Calu3 (cell line): ENCODE measurements at places on chromosomes 6 and 20. TPM values are rescaled to one million over a fixed set of nuclear protein-coding genes. Genes with fewer than 3 reads are reported as not detected.

GRCh38 chr6:135106611-135107010 is 52.0 kb upstream of the HBS1L start:
- H3K27me3 ChIP-seq: peaks cover 9% of the 10 kb centered on the region
- no peaks in the 10 kb centered on the region for H3K36me3 ChIP-seq
- H3K27ac ChIP-seq: no peak overlapping the region
- DNase-seq: no peak
- no peak overlapping the region for H3K4me3 ChIP-seq

DNA sequence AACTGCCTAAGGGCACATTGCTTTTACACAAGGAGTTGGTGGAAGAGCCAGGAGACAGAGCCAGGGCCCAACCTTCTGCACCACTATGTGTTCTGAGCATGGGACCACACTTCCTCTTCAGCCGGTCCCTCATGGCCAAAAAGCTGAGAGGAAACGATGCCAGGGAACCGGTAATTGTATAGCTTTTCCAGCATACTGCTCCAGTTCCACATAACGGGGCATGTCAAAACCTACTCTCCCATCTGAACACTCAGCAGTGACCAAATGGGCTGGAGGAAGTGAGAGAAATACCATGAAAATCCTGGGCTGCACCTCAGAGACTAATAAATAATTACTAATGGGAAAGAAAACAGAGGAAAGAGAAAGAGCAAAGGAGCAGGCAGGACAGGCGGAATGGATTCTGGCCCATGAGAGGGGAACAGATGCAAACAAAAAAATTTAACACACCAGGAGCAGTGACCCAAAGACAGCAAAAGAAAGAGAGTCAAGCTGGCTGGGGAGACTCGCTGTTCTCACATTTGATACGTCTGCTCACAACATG is 52.0 kb upstream of the BMP2 start:
- H3K27me3 ChIP-seq: no peaks in the 10 kb centered on the region
- no peaks in the 10 kb centered on the region for H3K36me3 ChIP-seq
- no peak for DNase-seq
- H3K27ac ChIP-seq: no peak overlapping the region
- H3K4me3 ChIP-seq: no peak overlapping the region

GRCh38 chr6:158256746-158257424 is 55.4 kb upstream of the TULP4 start:
- no peaks in the 10 kb centered on the region for H3K4me1 ChIP-seq
- no peaks in the 10 kb centered on the region for H3K27me3 ChIP-seq
- no peaks in the 10 kb centered on the region for H3K36me3 ChIP-seq

DNA sequence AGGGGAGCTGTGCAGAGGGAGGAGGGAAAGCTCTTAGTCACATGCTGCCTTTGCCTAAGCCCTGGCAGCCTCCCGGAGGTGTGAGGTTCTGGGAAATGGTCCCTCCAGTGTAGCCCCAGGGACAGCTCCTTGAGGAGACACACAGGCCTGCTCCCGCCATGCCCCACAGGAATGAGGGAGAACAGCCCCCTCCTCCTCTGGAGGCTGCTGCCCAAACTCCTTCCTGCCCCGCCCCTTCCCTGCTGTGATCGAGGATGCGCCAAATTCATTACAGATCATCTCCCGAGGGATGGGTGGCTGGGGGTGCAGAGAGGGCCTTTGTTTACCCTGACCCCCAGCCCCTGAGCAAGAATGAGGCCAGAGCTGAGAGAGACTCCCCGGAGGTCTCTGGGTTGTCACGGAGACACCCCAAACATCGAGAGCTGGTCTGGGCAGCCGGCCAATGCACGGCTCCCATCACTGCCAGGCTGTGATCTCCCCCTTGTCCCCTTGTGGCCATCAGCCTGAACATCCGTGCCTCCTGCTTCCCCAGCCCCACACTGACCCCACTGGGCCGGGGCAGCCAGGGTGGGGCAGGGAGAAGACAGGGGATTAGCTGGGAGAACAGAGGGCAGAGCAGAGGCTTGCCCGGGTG is 8.4 kb downstream of the CYP21A2 start:
- DNase-seq: no peak
- H3K27me3 ChIP-seq: peaks cover 18% of the 10 kb centered on the region
- peaks cover 16% of the 10 kb centered on the region for H3K4me1 ChIP-seq

Gene HSPA1A
- 1,238 and 1,263 TPM in 2 replicates for total RNA-seq

Gene RALGAPA2
- 26.3 and 28.5 TPM in 2 replicates for total RNA-seq
